ENCODE measurements at places on chromosomes 3 and 15.

DNA sequence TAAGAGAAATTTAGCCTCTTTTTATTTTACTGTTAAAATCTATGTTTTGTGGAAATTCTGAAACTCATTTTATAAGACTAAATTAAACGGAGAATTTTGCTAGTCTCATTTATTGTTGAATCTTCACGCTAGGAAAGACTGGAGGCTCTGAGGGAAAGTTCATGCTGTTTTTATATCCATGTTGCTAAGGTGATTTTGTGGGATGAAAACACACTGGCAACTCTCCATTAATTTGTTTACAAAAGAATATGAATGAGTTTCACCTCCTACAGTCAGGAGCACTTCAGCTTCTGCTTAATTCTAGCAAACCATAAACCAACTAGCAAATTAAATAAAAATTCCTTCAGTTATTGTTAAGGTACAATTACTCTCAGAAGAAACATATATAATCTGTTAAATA is 195.4 kb downstream of the RAP2B start:
- no peak for DNase-seq

DNA sequence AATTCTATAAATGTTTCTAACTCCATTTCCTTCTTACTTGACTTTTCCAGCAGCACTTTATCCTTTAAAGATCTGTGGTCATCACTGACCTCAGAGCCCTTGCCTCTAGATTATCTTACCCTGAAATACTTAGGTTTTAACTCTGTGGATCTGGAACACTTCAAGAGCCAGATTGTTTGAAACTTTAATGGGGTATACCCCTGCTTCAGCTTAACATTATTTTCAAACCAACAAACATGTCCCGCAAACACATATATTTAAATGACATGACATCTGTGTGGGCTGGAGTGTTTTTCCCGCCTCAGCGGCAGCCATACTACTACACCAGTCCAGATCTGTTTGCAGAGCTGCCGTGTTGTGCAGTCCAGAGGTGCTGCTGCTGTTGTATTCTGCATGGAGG is 252.0 kb upstream of the TPM1 start:
- DNase-seq = no peak

DNA sequence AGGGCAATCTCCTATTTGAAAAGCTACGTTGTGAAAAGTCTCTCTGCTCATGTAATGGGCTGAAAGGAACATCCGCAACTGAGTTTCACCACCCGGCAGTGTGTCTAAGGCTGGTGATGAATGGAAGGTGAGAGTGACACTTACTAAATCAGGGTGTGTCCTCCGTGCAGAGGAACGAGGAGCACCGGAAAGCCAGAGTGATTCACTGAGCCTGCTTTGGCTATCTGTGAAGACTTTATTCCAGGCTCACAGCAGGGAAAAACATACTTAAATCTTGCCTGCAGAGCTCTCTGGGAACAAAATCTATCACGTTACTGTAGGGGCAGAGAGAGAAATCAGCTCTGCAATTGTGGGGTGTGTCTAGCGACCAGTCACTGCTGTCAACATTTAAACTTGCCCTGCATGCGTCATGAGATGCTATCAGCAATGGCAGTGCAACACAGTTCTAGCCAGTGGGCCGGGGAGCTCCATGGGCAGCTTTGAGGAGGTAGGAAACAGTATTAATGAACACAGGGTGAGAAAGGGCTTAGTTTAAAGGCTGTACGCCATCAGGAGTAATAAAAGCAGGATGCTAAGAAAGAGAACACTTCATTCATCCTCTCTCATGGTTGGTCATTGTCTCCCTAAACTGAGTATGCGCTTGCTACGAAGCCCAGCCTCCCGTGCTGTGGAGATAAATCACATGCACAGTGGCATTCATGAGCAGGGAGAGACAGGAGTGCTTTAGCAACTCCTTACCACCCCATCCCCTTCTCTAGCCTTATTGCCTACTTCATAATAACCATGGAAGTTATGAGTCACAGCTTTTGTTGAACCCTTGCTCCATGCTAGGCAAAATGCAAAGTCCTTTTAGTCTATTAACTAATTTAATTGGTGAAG is 542.7 kb upstream of the ADAMTS9 start:
- no peak for DNase-seq

DNA sequence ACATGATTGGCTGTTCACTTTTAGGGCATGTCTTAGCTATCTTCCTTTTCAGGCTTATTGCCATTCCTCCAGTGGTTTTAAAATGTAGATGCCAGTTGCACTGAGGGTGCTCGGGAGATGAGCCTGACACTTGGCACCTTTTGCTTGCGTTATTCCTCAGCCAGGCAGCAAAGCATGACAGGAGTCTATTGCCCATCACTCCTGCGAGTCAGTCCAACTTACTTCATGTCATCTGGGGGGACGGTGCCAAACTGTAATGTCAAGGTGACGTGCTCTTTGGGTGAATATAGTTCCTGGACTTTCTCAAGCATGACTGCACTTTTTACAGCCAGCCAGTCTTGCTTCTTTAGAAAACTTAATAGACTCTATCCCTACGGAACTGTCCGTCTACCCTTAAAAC is 406.0 kb upstream of the C2CD4B start:
- DNase-seq = no peak

- DNase-seq = no peak
These were observed 392.7 kb upstream of the TBL1XR1 start for GRCh38 chr3:177589911-177590381.

- no peak for DNase-seq
These were observed 266.9 kb downstream of the ZBBX start for GRCh38 chr3:167113035-167113830.

- DNase-seq = no peak
These were observed 51.1 kb upstream of the CHD2 start for GRCh38 chr15:92848852-92849598.

GRCh38 chr3:194740859-194741491 is 55.3 kb downstream of the FAM43A start:
- DNase-seq = no peak

- no peak for DNase-seq
These were observed 85.1 kb upstream of the NANOGP8 start for GRCh38 chr15:35170207-35170606.

DNA sequence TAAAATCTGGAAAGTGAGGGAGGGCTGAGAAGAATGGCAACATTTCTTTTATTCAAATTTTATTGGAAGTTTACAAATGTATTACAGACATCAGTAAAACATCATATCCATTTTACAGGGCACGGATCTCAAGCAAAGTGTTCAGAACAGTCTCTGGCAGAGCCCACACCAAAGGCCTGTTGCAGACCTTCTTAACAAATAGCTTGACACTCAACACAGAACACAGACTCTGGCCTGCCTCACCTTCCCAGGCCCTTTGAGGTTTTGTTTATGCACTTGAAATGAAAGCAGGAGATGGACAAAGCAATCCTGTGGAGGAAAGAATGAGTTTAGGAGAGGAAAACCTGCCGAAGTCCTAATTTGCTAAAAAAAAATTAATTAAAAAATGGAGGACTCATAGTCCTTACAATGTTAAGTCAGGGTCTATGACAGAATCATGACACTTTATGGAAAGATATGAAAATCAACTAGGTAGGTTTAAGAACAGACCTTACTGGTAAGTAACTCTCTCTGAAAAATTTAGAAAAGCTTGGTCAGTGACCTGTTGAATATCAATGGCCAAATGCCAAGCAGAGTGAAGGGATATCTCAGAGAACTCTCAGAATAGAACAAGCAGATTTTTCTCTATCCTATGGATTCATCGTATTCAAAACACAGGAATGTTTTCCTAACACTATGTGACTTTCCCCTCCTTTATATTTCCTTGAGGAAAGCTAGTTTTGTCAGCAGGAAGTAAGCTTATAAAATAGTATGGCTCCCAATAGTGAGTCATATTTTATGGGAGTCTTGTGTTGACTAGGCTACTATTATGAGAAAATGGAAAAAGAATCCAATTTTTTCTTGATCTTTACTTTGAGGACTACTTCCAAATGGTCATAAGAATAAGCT is 70.8 kb upstream of the PSMD6 start:
- no peak for DNase-seq

- DNase-seq = no peak
These were observed 25.6 kb downstream of the TPM1 start for GRCh38 chr15:63067976-63068743.

GRCh38 chr3:186960347-186960746 is 30.0 kb downstream of the ST6GAL1 start:
- no peak for DNase-seq

DNA sequence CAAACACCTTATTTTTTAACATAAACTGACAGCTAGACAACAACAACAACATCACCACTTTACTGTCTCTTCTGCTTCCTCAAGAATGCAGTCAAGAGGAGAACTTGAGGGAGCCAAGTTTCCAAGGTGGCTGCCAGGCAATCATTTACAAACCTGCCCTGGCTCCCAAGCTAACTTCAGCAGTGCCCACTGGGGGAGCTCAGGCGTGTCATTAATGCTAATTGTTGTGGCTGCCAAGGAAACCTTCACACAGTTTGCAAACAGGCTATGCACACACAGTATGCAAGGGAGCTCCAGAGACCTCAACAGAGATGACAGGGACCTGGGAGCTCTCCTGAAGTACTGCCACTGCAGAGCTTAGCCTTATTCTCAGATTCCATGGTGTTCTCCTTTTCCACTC is 2.1 kb downstream of the DZIP1L start:
- no peak for DNase-seq

DNA sequence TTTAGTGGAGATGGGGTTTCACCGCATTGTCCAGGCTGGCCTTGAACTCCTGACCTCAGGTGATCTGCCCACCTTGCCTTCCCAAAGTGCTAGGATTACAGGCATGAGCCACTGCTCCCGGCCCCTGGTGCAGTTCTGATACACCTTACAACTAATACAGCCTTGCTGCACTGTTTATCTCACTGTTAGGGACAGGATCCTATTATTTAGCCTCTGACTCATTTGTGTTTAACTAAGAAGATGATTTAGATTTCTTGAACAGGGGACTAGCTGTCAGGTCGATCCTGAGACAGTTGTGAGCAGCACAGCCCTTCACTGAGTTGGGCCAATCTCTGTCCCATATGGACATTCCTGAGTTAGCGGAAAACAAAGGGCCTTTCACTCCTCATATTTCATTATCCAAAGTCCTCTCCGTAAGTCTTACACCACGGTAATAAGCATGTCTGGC is 19.2 kb downstream of the GYG1 start:
- DNase-seq = no peak

GRCh38 chr3:175988401-175988800 is 1129.3 kb downstream of the NAALADL2 start:
- DNase-seq = no peak

- DNase-seq = no peak
These were observed 5.9 kb upstream of the SYNM start for GRCh38 chr15:99098991-99099390.

DNA sequence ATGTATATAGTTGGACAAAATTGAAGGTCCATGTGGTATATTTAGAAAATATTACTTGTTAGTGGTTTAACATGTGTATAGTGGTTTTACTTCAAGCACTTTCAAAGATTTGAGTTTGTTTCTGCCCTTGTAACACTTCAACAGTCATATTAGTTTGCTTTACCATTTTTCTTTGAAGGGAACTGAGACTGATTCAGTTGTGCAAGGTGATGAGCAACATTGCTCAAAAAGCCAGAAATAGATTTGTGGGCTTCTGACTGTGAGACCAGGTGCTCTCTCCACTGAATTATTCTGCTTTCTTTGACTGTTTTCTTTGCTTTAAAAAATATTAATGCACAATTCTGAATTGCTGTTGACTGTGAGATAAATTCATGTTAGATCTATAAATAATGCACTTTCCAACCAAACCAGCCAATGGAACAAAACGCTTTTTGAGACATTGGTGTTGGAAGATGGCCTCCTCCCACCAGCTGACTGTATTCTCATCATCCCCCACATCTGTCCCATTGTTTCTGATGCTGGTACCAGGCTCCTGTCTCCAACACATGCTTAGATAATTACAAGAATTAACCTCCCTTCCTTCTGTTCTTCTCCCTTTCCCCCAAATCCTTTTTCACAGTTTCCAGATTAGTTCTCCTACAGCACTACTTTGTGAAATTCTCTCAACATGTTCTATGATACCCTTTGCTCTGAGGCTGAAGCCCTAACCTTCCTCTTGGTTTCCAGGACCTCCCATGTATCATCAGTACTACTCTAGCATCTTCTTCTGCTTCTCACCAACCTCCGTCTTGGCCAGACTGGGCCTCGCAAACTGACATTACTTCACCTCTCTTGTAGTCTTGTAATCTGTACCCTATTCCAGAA is 27.9 kb downstream of the PLCL2 start:
- no peak for DNase-seq

- no peak for DNase-seq
These were observed 11.7 kb downstream of the ABCC5 start for GRCh38 chr3:184005941-184006507.

DNA sequence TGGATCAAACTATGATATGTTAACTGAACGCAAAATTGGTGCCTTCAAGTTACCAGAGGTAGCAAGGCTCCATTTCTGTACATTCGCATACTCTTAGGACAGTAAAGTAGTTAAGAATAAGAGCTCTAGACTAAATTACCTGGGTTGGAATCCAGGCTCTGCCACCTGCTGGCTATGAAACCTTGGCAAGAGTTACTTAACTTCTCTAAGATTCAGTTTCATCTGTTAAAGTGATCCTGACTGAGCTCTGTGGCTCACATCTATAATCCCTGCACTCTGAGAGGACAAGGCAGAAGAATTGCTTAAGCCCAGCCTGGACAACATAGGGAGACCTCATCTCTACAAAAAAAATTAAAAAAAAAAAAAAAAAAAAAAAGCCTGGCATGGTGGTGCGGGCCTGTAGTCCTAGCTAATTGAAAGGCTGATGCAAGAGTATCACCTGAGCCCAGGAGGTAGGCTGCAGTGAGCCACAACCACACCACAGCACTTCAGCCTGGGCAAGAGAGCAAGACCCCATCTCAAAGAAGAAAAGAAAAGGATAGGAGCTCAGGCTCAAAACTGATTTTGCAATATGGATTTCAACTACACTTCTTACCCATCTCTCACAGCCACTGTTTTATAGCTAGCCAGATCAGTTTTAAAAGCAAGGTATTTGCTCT is 21.3 kb downstream of the GSK3B start:
- DNase-seq = no peak

DNA sequence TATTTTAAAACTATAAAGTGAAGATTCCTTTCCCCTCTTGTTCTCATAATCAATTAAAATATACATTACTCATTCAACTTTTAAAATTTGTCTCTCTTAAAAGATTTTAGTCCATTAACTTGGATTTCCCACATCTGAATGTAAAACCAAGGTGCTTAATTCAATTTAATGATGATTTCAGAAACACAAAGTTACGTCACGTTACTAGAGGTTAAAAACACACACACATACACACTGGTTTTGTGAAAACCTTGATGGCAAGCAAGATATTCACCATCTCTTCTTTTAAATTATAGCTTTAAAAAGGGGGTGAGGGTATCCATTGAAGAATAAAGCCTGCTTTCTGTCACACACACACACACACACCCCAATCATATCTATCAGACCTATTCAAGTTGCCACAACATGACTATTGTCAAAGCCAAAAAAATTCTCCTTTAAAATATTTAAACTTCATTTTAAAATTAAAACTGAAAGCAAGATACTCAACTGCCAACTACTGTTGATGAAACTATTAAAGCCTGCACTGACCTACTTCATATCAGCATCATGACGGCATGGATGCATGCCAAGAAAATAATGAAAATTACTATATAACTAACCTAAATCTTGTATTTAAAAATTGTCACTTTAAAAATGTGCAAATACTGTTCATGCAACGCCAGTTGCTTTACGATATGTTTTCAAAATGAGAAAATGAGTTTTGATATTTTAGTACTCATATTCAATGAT is 2.1 kb downstream of the RFX7 start:
- no peak for DNase-seq
